ENCODE measurements at places on chromosomes 13 and 19. TPM values are rescaled to one million over a fixed set of nuclear protein-coding genes. Genes with fewer than 3 reads are reported as not detected.

The ATP1A3 gene
- total RNA-seq, result 1.2 TPM

The POLR1G gene
- total RNA-seq, result 5.8 TPM

The URAD gene
- total RNA-seq, result 0.38 TPM

The FAAP24 gene
- total RNA-seq, result 1.8 TPM

The ZFP28 gene
- 2.9 TPM for total RNA-seq

The SIGLEC14 gene
- total RNA-seq, result 1.6 TPM

The KIR3DL2 gene
- total RNA-seq, result not detected

The DAND5 gene
- total RNA-seq, result 0.09 TPM

The IGFLR1 gene
- total RNA-seq, result 12.2 TPM

The PGLYRP1 gene
- total RNA-seq, result 4.3 TPM

The ZNF304 gene
- total RNA-seq, result 10.7 TPM

The SPACA4 gene
- not detected for total RNA-seq

The CLEC4M gene
- total RNA-seq, result 0.19 TPM

The ZIC2 gene
- 0.05 TPM for total RNA-seq

The NEK5 gene
- total RNA-seq, result 0.28 TPM

The ZSCAN4 gene
- 0.05 TPM for total RNA-seq

The CLDND2 gene
- total RNA-seq, result 0.76 TPM

The SLC46A3 gene
- 12.5 TPM for total RNA-seq

The EXOC3L2 gene
- 0.42 TPM for total RNA-seq

The NOVA2 gene
- total RNA-seq, result 0.09 TPM

The ATG4D gene
- total RNA-seq, result 28.4 TPM

The ZNF383 gene
- 7.1 TPM for total RNA-seq

The SPC24 gene
- 46.1 TPM for total RNA-seq

All from thymus (tissue), 14 donors.